WERI-Rb-1 (cell line): ENCODE measurements at places on chromosomes 16 and 17.

DNA sequence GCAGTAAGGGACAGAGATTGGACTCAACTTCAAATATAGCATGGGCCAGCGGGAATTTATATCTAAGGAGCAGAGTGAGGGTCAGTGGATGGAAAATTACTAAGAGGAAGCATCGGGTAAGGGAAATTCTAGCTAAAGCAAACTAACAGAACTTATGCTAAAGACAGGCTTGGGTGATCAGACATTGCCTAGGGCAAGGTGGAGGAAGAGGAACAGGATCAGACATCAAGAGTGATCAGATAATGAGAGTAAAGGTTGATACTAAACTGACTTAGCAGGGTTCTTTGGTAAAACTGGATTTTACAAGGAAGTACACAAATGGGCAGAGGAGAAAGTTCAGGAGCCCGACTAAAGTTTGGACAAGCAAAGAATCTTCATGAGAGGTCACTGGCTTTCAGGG, 86.3 kb upstream of the TOM1L1 start:
- no peak for DNase-seq

DNA sequence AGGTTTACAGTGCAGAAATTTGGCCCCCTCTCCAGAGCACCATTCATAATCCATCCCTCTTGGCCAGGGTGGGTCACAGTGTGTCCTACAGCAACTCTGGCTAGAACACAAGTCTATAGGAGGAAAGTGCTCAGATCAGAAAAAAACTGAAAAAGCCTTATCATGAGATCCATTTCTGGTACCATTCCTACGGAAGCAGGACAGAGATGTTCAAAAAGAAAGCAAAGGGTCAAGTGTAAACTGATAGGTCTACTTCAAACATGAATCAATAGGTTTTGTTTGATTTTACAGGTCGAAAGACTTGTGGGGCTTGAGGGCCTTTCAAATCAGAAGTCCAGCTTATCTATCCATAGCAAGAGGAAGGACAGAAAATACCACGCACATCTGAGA, 326.4 kb downstream of the SOX9 start:
- DNase-seq = no peak

- no peak for DNase-seq
Measured at GRCh38 chr16:57721356-57722209, 14.0 kb upstream of the KATNB1 start.

DNA sequence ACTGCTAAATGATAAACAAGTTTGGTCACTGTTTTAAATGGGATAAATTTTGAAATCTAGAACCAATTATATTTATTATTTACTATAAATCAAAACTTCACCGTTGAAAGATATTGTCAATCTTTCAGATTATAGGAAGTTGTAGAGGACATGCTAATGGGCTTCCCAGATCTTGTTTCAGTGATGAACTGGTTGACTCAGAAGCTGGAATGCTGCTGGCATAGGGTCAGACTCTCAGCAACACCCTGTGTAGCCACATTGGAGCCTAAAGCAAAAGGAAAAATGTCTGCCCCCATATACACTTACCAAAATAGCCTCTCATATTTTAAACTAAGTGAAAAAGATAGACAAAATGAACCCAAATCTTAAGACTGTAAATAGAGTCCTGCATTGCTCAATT, 916.9 kb upstream of the SOX9 start:
- DNase-seq = no peak

DNA sequence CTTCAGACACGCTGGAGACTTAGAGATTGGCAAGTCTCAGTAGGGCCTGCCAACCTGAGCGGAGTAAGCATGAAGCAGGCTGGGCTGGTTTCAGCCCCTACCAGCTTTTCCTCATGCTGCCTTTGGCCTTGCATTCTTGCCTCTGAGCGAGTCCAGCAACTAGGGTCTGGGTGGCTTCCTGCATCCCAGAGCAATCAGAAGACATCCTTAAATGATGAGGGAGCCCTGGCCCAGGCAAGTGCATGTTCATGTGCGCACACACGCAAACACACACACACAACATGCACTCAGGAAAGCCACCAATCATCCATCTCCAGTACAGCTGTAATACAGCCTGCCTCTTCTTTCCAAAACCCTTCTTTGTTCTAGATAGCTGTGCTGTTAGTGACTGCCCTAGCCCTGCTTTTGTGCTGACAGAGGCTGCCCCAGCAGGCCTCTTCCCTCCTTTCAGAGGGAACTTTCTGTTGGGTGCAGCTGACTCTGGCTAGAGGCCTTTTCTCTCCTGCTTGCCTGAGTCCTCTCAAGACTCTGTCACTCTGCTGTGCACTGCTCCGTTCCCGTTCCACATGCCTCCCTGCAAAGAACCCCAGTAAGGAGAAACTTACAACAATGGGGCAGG, 30.7 kb upstream of the TBX2 start:
- no peak for DNase-seq

GRCh38 chr17:73281928-73282327, 20.2 kb upstream of the CPSF4L start:
- DNase-seq = no peak

GRCh38 chr17:34884597-34884996, 76.7 kb downstream of the CCT6B start:
- no peak for DNase-seq

GRCh38 chr17:54259476-54259875, 436.7 kb downstream of the KIF2B start:
- peak; percentile 52 for DNase-seq

- DNase-seq = no peak
Measured at GRCh38 chr16:3609895-3610697, 1.3 kb downstream of the SLX4 start.

DNA sequence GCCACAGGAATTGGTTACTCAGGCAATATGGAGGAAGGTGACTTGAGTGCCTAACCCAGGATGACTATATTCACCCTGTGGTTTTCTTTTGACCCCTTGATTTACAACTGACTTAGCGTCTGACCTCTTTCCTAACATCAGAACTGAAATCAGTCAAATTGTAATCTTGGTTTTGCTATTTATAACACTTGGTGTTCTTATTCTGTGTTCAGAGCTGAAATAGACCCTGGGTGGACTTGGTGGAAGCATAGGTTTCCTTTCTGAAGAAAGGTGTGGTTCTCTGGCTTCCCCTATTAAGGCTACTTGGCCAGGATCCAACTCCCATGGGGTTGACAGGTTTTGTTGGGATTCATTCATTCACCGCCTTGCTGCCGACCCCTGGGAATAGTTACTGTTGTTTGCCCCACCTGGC, 80.8 kb downstream of the CLEC16A start:
- no peak for DNase-seq

GRCh38 chr17:56313201-56313600, 159.9 kb downstream of the ANKFN1 start:
- DNase-seq = no peak

DNA sequence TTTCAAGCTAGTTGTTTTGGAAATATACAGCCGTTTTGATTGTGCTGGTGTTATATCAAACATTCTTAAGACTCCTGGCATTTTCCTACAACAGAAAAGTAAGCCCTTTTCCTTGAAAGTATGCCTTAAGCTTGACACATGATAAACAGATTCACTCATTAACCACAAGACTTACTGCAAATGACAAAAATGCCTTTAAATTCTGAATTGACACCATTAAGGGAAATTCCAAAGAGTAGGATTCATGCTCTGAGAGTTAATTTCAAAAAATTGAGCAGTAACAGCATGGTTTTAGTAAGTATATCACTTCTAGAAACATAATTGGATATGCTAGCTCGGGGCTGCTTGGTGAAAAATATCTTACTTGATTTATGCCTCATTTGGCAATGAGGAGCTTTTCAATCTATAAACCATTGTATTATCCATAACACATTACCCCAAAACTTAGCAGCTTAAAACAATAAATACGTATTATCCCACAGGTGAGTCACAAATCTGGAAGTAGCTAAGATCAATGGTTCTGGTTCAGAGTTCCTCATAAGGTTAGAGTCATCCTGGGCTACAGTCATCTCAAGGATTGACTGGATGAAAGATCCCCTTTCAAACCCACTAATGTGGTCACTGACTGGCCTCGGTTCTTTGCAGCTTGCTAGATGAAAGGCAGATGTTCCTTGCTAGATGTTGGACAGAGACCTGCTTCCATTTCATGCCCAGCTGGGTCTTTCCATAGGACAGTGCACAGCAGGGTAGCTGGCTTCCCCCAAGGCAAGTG, 8.2 kb upstream of the PHAF1 start:
- DNase-seq = no peak

GRCh38 chr17:2271985-2272702, 31.4 kb downstream of the SMG6 start:
- no peak for DNase-seq

GRCh38 chr16:75172578-75172977, 24.3 kb downstream of the ZFP1 start:
- DNase-seq = no peak

GRCh38 chr16:25493136-25493811, 198.5 kb upstream of the HS3ST4 start:
- DNase-seq = no peak

DNA sequence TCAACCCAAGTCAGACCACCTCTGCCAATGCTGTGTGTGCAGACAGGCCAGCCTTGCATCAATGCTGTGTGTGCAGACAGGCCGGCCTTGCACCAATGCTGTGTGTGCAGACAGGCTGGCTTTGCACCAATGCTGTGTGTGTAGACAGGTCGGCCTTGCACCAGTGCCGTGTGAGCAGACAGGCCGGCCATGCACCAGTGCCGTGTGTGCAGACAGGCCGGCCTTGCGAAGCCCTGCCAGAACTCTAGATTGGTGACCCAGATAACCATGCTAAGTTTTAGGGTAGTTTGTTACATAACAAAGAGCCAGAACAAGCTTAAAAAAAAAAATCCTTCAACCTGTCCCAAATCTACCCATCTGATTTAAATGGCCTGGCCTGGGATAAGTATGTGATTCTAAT, 54.3 kb downstream of the ELAC2 start:
- no peak for DNase-seq

- DNase-seq = no peak
Measured at GRCh38 chr16:63983401-63983800, 1138.5 kb downstream of the CDH11 start.

GRCh38 chr17:76996741-76997694, 128.8 kb downstream of the MGAT5B start:
- no peak for DNase-seq
